Forelimb muscle (tissue), 1 donor: ENCODE measurements at places on chromosomes 11 and 22. TPM values are rescaled to one million over a fixed set of nuclear protein-coding genes. Genes with fewer than 3 reads are reported as not detected.

The CD44 gene
- 121 TPM for polyA plus RNA-seq

The MEI1 gene
- polyA plus RNA-seq: 0.68 TPM

The LSP1 gene
- polyA plus RNA-seq: 54.4 TPM

The OR4C11 gene
- polyA plus RNA-seq: not detected

The SYCE3 gene
- not detected for polyA plus RNA-seq

The NCR3LG1 gene
- polyA plus RNA-seq: 0.29 TPM

The MUC2 gene
- 0.01 TPM for polyA plus RNA-seq

The OR51G2 gene
- polyA plus RNA-seq: not detected

The TMEM86A gene
- 3.8 TPM for polyA plus RNA-seq

The IRAG1 gene
- polyA plus RNA-seq: 4.9 TPM

The MOGAT2 gene
- not detected for polyA plus RNA-seq

The IGLL1 gene
- 0.76 TPM for polyA plus RNA-seq
